Esophagus mucosa (tissue), 1 donor: ENCODE measurements at places on chromosomes 1 and 21.

DNA sequence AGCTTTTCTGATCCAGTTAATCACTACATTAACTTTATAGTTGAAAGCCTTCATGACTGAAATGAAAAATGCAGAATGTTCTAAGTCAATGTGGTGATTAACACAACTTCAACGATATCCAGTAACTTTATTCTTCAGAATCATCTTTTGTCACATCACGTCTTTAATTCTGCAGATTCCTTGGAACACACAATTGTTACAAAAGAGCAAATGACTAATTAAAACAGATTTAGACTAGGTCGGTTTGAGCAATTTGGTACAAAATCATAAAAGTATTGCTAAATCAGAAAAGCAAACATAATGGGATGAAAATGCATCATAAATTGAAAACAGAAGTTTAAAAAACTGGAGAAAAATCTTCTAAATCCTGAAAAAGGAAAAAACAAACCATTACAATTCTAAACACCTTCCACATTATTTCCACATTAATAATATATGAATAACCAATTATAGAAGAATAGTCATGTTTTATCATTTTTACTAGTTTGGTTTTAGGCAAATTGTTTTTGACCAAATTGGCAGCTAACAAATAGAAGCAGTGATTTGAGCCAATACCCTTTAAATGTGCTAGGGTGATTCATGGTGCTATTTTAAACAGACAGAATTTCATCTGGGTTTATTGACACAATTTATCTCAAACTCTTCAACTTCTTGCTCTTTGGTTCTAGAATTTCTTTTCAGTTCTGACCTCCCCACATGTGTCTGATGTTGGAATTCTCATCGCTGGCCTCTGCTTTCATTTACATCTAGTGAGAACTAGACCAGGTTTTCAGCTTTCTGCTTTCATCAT lies 468.1 kb upstream of the PTBP2 start:
- ATAC-seq = no peak

DNA sequence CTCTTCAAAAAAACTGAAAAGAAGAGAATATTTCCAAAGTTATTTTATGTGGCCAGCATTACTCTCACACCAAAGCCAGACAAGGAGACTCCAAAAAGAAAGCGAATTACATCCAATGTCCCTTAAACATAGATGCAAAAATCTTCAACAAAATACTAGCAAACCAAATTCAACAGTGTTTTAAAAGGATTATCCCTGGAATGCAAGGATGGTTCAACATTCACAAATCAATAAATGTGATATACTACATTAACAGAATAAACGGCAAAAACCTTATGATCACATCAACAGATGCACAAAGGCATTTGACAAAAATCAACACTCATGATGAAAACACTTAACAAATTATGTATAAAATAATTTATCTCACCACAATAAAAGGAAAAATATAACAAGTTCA lies 207.8 kb downstream of the DENND1B start:
- no peak for ATAC-seq

- ATAC-seq = peak; percentile 52
Observed at GRCh38 chr1:55443175-55443915, 228.2 kb upstream of the USP24 start.

DNA sequence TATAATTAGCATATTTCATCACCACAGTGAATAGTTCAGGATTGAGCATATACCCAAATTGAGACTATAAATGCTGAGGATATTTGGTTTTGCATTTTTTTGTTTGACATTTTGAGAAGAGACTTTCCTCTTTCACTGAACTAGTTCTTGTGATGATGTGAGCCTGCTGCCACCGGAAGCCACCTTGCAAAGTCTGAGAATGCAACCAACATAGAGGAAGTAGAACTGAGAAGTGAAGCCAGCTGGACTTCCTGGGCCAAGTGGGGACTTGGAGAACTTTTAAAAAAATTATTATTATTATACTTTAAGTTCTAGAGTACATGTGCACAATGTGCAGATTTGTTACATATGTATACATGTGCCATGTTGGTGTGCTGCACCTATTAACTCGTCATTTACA lies 102.3 kb downstream of the RPE65 start:
- no peak for ATAC-seq

GRCh38 chr1:6116137-6116536 lies 64.0 kb downstream of the CHD5 start:
- no peak for ATAC-seq
